ENCODE measurements at places on chromosomes 12 and 14. TPM values are rescaled to one million over a fixed set of nuclear protein-coding genes. Genes with fewer than 3 reads are reported as not detected.

Gene BDKRB2
- 182 TPM for polyA plus RNA-seq

DNA sequence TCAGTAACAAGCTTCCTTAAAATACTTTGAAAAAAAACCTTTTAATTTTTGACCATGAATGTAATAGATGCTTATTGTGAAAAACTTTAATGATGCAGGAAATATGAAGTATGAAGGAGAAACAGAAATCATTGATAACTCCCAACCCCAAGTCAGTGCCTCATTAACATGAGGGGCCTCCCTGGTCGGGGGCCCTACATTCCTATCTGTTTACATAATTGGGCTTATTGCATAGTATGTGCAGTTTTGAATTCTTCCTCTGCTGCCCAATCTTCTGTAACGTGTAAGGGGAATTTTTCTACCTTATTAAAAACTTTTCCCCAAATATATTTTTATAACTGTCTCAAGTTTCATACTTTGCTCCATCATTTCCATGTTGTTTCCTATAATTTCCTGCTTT, 63.0 kb downstream of the SLC25A47 start:
- DNase-seq, result no peak

- peak; percentile 57 for DNase-seq
Observed at GRCh38 chr12:122851820-122852219, 16.6 kb downstream of the HIP1R start.

GRCh38 chr12:69338120-69338859, 9.9 kb upstream of the LYZ start:
- no peak for DNase-seq

- no peak for DNase-seq
Observed at GRCh38 chr12:28933864-28934527, 215.1 kb upstream of the FAR2 start.

GRCh38 chr12:65526311-65526710, 247.8 kb downstream of the MSRB3 start:
- no peak for DNase-seq

GRCh38 chr12:262817-263216, at the start of gene SLC6A13:
Gene SLC6A13, minus strand, starts transcription at chr12:262836. Its CDS starts 2,784 bp downstream, at chr12:260052.
- DNase-seq, result no peak

DNA sequence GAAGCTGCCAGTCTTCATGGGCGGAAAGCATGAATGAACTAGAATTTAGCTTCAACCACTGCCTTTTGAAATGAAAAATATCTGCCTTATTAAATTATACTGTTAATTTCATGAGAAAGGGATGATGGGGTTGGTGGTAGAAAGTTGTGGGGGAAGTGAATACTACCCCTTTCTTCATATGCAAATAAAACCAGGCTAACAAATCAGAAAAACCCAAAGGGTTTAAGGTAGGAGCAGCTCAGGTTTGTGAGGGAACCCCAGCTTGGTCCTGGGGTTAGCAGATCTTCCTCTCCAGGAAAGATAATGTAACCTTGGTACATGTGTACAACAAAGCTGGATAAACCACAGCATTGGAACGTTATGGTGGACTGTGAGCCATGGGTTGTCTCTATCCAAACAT, 84.0 kb downstream of the PPP2R5C start:
- DNase-seq, result no peak

Gene ARHGEF25
- 26.0 TPM for polyA plus RNA-seq

GRCh38 chr12:94039199-94039840, 109.1 kb upstream of the PLXNC1 start:
- DNase-seq, result no peak

Gene CD9
- polyA plus RNA-seq, result 177 TPM

DNA sequence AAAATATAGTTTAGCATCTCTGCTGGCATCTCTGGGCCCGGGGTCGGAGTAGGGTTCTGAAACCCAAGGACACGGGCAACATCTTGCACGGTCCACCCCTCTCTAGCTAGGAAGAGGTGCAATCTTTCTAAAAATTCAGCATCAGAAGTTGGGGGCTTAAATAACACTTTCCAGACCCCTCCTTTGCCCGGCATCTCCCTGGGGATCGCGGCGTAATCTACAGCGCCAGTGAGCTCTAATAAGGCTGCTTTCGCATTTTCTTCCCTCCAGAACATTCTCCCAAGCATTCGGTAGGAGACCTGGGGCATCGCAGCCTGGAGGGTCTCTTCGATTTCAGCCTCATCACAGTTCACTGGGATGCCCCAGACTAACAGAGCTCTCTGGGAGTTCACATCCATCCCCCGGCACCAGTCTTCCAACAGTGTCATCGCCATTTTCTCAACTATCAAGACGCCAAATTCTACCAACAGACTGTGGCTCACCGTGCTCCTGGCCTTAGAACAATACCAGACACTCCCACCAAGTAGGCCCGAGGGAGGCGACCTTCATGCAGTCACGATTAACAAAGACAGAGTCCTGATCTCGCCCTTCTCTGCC, 880 bp downstream of the PNMA1 start:
- no peak for DNase-seq

Gene CBLN3
- 2.3 TPM for polyA plus RNA-seq

GRCh38 chr12:3055026-3055703, 22.0 kb upstream of the TSPAN9 start:
- no peak for DNase-seq

DNA sequence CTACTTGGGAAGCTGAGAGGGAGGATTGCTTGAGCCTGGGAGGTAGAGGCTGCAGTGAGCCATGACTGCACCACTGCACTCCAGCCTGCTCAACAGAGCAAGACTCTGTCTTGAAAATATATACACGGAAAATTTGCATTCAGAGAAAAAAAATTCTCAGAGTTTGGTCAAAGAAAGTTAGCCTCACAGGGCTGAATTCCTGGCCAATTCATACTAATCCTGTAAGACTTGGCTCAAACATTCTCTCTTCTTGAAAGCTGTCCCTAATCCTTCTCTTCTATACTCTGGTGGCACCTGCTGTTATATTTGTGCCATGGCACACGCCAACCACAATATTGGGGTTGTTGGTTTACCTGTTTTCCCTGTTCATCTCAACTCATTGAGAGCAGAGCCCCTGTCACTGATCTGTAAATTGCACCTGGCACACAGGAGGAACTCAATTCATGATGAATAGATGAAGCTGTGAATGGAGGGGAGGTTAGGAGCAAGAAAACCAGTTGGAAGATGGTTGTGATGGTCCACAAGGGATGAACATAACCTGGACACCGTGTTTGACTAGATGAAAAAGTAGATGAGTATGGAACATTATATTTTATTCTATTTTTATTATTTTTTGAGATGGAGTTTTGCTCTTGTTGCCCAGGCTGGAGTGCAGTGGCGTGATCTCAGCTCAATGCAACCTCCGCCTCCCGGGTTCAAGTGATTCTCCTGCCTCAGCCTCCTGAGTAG, 36.8 kb upstream of the SPTSSA start:
- DNase-seq, result no peak

DNA sequence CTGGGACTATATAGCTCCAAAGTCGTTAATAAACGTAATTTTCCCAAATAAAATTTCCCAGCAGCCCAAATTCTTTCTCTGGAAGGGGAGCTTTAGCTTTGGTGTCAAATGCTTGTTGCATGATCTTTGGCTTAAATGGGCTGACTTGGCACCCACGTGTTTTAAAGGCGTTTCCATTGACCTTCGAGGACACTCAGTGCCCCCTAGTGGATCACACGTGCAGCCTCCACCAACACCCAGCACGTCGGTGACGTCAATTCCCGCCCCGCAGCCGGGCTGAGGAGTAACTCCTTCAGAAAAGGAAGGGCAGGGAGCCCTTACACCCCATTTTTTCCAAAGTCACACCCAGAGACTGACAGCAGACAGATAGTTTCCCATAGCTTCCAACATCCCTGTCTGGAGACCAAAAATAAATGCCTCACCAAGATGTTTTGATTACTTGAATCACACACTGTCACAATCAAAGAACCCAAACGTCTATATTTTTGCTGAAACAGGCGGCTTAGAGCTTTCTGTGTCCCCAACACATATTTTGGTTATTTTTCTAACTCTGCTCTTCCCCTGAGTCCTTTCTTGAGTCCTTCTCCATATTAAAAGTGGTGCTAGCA, 707.9 kb downstream of the AACS start:
- DNase-seq, result no peak

DNA sequence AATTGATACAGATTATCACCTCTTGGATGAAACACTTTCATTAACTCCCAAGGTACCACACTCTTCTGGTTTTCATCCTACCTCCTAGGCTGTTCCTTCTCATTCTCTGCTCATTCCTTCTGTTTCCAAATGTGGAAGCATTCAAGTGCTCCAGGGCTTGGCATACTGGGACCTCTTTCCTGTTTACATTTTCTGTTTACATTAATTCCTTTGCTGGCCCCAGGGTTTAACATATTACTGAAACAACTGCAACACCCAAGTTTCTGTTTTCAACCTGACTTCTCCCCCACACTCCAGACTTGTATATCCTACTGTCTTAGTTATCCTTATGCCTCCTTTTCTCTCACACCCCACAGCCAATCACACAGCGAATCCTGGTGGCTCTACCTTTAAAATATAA, 386.3 kb upstream of the GARIN6 start:
- no peak for DNase-seq

Gene IKZF4
- polyA plus RNA-seq, result 4.7 TPM

Gene UNG
- polyA plus RNA-seq, result 13.4 TPM

GRCh38 chr12:76789335-76790050, 25.6 kb downstream of the ZDHHC17 start:
- no peak for DNase-seq

GRCh38 chr12:113247123-113248050, 26.1 kb downstream of the TPCN1 start:
- DNase-seq, result no peak

DNA sequence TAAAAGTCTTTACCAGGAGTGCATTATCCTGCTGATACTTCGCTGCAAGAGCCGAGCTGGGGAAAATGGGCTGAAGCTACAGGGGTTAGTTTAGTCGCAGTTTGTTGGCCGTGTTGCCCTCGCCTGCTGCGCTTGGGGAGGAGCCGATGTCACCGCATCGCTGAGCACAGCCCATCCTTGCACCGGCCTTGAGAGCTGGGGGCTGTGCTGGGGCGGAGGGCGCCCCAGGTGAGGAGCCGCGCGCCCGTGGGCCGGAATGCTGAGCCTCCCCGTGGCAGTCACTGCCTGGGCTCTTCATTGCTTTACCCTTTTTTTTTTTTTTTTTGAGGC, 50.0 kb downstream of the ADGRD1 start:
- no peak for DNase-seq

Gene PGAM5
- polyA plus RNA-seq, result 8.9 TPM

- DNase-seq, result no peak
Observed at GRCh38 chr14:106268013-106268727, 741.8 kb downstream of the TMEM121 start.

GRCh38 chr12:100267603-100268281, 765 bp downstream of the SCYL2 start:
- DNase-seq, result no peak

GRCh38 chr12:121087467-121088194, 45.0 kb upstream of the P2RX7 start:
- no peak for DNase-seq

DNA sequence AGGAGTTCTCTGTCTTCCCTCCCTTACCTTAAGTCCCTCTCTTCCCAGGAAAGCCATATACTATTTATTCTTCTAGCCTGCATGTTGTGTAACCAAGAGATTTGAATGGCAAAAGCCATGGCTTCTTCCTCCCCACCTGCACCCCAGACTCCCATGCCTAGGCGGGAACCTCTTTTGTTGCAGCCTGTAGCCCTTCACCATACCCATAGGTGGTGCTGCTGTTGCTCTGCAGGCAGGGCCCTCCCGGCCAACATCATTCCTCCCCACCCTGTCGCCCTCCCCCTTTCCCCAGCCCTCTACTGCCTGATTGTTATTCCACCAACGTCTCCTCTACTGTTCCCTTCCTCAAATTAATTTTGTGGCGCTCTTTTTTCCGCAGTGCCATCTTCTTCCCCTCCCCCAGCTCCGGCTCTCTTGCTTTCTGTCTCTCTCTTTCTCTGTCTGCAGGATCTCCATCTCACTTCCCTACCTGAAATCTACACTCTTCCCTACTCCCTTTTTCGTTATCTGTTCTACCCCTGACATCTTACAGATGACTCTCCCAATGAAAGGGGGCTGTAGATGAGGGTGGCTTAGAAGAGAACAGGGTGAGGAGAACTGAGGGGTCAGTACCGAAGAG, 13.8 kb downstream of the NGDN start:
- no peak for DNase-seq

Gene PLA2G1B
- 0.41 TPM for polyA plus RNA-seq

- DNase-seq, result no peak
Observed at GRCh38 chr14:103846543-103847450, 578 bp downstream of the PPP1R13B start.

- DNase-seq, result peak; percentile 69
Observed at GRCh38 chr12:14948672-14949071, 10.3 kb upstream of the ERP27 start.

- DNase-seq, result no peak
Observed at GRCh38 chr14:39055786-39056474, 47.1 kb downstream of the SEC23A start.

GRCh38 chr14:103501041-103501870, 21.4 kb downstream of the CKB start:
- no peak for DNase-seq

Gene FAM181A
- not detected for polyA plus RNA-seq

GRCh38 chr12:46981622-46982021, 97.8 kb upstream of the PCED1B start:
- DNase-seq, result no peak

DNA sequence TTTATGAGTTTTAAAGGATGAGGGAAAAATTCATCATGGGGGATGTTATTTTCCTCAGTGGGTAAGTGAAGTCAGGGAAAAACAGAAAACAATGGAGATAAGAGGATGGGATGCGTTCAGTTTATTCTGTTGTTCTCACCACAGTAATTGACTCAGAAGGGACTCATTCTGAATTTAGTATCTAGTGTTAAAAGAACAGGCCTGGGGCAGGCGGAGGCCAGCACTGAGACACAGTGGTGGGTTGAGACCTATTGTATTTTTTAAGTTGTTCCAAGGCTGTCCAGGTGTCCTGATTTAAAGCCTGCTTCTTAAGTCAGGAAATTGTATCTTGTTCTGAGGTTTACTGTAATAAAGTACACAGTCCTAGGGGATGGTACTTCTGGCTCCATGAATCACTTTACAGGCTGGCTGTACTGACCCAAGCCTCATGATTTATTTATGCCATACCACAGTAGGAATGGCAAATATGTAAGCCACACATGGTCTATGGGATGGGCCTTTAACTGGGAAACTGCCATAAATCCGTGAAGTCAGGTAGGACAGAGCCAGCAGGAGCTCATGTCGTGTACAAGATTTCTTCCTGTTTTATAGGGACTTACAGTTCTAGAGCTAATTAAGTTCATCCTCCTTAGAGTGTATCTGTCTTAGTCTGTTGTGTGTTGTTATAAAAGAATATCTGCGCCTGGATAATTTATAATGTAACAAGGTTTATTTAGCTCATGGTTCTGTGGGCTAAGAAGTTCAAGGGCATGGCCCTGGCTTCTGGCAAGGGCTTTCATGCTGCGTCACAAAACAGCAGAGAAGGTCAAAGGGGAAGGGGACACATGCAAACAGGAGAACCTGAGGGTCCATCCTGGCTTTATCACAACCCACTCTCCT, 244.1 kb downstream of the FBXL14 start:
- DNase-seq, result peak; percentile 53

Gene RTL1
- polyA plus RNA-seq, result not detected

GRCh38 chr12:57845478-57846284, 848 bp downstream of the CTDSP2 start:
- DNase-seq, result no peak

Gene LIMA1
- 218 TPM for polyA plus RNA-seq

Gene BATF
- polyA plus RNA-seq, result not detected

Measured in AG04450 (cell line).